Naive thymus-derived CD8-positive, alpha-beta T cell (primary cell): ENCODE measurements at places on chromosomes 2 and 18.

DNA sequence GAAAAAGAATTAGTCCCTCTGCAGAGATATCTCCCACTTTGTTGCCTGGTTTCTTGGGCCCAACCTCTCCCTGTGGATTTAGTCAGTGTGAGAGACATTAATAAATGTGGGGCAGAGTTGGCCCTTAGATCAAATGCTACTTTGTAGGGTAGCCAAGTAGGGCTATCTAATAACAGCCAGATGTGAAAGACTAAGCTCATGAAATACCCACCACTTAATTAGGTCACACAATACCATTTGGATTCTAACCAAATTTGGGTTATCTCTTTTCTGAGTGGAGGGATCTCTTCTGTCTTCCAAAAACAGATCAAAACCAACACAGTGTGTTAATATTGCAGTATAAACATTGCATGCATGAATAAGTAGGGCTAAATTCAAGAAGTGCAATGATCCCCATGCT is 626.8 kb upstream of the ZEB2 start:
- no peak for DNase-seq

- DNase-seq, result no peak
Observed at GRCh38 chr18:9989481-9989880, 75.7 kb downstream of the VAPA start.

GRCh38 chr18:75681538-75682115 is 254.1 kb upstream of the SMIM21 start:
- no peak for DNase-seq

DNA sequence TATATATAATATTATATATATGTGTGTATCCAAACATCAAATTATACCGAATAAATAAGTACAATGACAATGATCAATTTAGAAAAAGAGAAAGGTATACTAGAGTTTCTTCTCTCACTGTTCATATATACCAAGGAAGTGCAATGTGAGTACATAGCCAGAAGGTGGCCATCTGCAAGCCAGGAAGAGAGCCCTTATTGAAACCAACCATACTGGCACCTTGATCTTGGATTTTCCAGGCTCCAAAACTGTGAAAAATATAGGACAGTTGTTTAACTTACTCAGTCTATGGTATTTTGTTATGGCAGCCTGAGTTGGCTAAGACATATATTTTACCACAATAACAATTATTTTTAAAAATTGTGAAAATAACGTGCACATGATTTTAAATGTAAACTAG is 1490.2 kb upstream of the SLC39A10 start:
- no peak for DNase-seq

GRCh38 chr18:26654616-26655524 is 106.5 kb upstream of the KCTD1 start:
- DNase-seq, result no peak

DNA sequence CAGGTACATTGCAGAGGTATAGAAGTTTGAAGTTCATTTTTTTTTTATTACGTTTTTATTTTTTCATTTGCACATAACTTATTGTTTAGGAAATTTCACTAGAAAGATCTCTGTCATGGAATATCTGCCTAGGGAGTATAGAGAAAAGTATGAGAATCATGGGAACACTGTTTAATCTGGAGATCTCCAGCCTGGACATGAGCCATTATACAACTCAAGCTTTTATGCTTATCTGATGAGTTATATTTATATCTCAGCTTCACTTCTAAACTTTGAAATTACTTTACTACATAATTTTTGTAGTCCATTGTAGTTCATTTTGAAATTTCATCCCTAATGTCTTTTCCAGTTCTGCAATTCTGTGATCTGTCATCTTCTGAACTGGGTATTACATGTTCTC is 515.6 kb downstream of the ERBB4 start:
- no peak for DNase-seq

DNA sequence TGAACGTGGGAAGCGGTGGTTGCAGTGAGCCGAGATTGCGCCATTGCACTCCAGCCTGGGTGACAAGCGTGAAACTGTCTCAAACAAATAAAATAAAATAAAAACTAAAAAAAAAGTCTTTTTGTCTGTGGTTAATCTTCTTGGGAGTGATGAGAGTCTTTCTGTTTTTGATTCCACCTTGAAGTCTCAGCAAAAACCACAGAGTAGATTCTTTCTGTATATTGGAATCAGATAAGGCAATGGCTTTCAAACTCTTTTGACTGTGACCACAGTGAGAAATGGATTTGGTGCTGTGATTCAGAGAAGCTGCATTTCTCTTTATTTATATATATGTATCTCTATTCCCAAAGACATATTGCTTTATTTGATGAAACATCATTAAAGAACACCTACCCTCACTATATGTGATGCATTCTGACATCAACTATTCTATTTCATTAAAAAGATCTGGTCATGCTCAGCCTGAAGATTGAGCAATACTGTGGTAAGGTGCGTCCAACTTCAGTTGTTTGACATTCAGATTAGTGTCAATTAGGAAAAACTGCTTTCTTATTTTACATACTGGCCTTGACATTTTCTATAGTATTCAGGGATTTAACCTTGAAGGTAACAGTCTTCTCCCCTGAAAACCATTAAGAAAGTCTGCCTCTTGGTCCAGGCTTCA is 15.6 kb downstream of the HRH4 start:
- DNase-seq, result no peak

GRCh38 chr2:14902953-14903352 is 270.4 kb downstream of the LRATD1 start:
- no peak for DNase-seq

DNA sequence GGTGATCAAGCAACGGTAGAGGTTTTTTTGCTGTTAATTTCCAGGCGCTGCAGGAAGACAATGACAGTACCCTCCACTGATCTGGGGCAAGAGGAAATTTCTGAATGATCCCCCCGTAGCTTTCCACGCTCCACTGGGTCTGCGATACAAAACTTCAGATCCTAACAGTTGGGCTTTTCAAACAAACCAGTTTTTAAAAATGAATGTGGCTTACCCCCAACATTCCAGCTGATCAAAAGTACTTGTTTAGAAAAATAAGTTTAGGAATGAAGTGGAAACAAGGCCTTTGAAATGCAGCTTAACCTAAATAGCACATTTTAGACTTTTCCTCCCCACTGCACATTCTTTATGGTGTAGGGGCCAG is 5.7 kb downstream of the ZFP36L2 start:
- DNase-seq, result no peak

DNA sequence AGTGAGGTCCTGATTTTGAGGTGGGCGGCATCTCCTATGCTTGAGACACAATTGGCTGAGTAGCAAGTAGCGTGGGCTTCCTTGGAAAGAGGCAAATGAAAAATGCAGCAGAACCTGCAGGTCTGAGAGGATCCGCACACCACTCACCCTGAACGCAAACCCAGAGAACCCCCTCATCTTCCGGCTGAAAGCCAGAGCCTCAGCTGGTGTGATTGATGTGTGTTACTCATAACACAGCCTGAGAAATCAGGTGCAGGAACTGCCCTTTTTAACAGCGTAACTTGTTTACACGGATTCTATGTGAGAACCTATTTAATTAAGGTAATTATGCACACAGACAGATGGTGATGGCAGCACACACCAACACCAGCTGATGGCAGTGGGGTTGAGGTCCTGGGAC is 123.4 kb downstream of the MRO start:
- DNase-seq, result no peak
